ENCODE measurements at places on chromosomes 4 and X.

- DNase-seq = no peak
Observed at GRCh38 chrX:53048169-53049126, at the start of gene GPR173. TSS of gene GPR173 (plus strand) at chrX:53048789. CDS start at chrX:53076622, 27,833 bp downstream.

DNA sequence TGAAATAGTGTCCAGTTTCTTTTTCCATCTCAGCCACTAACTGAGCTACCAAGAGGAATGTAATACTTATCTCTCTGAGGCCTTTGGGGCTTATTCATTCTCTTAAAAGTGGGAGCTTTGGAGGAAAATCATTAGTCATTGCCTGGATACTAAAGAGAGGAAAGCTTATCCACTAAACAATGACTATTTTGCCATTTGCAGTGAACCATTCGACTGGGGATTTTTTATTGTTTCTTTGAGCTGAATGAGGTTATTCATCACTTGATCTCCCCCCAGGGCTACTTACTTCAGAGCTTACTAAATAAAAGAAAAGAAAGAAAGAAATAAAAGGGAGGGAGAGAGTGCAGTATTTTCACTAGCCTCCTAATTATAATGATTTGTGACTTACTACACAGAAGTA, 1329.5 kb upstream of the TENM3 start:
- no peak for DNase-seq

DNA sequence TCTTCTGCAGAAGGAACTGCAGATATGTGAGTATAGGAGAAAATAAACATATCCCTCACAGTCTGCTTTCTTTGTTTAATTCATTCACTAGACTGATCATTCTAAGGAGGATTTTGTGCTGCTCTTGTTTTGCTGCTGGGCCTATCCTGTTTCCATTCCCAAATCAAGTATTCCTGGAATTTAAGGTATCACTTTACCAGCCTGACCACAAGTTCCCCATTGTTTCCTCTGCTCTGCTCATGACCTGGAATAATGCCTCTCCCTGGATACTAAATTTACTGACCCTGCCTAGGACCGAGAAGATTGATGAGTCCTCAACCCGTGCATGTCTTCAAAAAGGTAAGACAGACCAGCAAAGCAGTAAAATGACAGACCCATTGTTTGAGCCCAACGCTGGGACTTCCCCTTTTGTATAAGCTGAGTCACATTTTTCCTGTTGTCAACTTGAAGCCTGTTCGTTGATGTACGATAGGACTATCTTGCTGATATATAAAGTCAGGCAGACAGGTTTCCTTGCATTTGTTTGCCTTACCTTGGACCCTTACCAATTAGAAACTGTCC, 85.5 kb upstream of the TET2 start:
- peak; percentile 36 for DNase-seq

- DNase-seq = no peak
Observed at GRCh38 chrX:9682456-9682855, 83.2 kb downstream of the GPR143 start.

DNA sequence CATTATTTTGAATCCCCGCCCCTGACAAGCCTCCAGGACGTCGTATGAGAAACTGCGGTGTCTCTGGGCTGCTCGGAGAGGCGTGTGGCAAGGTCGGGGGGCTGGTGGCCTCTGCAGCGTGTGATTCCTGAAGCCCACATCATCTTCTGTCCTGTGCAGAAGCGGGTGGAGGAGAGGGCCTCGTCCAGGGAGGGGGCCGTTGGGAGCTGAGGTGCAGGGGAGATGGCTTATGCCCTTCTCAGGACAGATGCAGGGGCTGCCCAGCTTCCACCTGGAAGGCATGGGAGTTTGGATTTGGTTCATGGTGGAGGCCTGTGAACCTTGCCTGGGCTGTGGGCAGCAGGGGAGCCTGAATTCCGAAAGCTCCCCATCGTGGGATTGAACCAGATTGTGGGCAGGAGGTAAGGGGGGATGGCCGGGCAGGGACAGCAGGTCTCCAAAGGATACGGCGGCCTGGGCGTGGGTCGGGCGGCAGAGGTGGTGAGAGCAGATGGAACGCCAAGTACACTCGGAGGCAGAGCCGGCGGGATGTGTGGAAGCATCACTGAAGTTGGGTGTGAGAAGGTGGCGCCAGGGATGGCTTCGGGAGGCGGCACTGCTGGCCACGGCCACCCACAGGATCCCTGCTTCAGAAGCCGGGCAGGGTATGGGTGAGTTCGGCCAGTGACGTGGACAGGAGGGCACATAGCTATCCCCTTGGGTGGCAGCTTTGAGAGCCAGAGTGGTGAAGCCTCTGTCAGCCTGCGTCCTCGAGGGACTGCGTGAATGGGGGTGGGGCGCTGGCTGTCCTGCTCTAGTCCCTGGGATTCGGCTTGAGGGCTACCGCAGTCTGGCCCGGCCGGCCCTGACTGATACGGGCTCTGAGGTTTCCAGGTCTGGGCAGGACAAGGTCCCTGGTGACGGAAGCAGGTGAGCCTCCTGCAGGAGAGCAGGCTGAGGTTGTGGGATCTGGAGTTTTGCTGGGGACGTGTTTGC, 76.3 kb upstream of the ADRA2C start:
- no peak for DNase-seq

GRCh38 chr4:58514299-58514698, 1404.1 kb upstream of the IGFBP7 start:
- no peak for DNase-seq

GRCh38 chrX:134538316-134538715, 78.4 kb downstream of the HPRT1 start:
- DNase-seq = no peak

GRCh38 chr4:52876069-52876468, 14.0 kb downstream of the RASL11B start:
- no peak for DNase-seq

GRCh38 chr4:139526928-139527327, 29.1 kb downstream of the SETD7 start:
- no peak for DNase-seq

DNA sequence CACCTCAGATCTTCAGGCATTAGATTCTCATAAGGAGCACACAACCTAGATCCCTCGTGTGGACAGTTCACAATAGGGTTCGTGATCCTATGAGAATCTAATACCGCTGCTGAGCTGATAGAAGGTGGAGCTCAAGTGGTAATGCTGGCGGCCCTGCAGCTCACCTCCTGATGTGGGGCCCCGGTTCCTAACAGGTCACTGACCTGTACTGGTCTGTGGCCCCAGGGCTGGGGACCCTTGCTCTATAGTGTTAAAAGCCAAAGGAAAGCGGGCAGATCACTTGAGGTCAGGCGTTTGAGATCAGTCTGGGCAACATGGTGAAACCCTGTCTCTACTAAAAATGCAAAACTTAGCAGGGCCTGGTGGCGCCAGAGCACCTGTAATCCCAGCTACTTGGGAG, 1047.0 kb upstream of the FTHL17 start:
- no peak for DNase-seq

DNA sequence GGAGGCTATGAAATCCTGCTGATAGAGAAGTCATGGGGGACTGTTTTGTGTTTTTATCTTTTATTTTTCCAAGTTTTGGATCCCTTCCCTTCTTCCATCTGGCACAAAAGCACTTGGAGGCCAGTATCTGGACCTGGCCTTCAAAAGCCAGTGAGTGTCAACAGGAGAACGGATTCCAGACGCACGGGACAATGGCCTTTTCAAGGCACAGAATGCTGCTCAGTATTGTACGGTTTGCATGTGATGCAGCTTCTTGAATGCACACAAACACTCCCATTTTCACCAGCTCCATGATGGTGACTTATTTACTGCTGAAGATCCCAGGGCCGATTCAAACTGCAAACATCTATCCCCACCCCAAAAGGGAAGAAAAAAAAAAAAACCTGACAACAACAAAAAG, 145.4 kb downstream of the CPEB2 start:
- no peak for DNase-seq

DNA sequence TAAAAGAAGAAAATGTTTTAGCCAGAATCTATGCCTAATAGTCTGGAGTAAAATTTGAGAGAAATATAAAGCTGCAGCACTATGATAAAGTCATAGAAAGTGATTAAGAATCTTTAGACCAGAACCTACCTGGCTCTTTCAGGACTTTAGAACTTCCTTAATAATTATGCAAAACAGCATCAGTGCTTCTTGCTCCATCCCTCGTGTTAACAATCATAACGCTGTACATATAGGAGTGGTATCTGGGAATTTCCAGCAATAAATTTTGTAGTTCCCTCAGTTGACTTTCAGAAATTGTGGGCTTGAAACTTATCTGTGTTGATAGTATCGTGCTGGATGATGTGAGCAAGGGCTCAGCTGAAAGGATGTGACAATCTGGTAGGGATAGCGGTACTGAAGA, 102.1 kb upstream of the RASGEF1B start:
- no peak for DNase-seq

DNA sequence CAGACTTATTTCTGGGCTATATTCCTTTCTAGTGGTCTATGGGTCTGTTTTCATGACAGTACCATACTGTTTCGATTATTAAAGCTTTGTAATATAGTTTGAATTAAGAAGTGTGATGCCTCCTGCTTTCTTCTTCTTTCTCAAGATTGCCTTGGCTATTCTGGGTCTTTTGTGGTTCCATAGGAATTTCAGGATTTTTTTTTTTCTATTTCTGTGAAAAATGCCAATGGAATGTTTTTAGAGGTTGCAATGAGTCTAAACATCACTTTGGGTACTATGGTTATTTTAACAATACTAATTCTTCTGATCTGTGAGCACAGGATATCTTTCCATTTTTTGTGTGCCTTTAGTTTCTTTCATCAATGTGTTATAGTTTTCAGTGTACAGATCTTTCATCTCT, 204.3 kb upstream of the HCCS start:
- no peak for DNase-seq

- no peak for DNase-seq
Observed at GRCh38 chrX:49292400-49293362, 10.8 kb upstream of the GAGE10 start.

GRCh38 chr4:10671366-10671765, 13.2 kb downstream of the CLNK start:
- no peak for DNase-seq

DNA sequence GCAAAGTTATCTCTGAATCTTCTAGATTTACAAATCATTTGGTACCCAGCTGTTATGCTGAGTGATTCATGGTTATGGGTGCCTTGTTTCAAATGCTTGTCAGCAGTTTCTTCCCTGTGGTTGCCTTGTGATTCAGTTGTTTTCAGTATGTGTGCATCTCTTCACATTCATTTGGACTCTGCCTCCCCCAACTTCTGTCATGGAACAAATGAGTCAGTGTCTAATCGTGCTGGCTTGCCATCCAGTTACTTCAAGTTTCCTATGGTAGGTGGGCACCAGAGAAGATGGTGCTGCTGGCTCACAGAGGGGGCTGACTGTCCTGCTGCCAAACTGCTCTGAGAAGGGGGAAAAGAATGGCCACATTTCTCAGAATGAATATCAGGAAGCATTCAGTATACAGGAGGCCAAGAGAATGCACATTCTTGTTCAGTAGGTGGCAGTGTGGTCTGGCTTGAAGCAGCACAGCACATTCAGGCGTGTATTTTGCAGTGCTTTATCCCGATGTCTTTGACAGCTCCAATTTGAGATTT, 260.9 kb downstream of the GLUD2 start:
- DNase-seq = no peak

GRCh38 chrX:105495376-105495775, 274.9 kb upstream of the TEX13A start:
- DNase-seq = no peak

DNA sequence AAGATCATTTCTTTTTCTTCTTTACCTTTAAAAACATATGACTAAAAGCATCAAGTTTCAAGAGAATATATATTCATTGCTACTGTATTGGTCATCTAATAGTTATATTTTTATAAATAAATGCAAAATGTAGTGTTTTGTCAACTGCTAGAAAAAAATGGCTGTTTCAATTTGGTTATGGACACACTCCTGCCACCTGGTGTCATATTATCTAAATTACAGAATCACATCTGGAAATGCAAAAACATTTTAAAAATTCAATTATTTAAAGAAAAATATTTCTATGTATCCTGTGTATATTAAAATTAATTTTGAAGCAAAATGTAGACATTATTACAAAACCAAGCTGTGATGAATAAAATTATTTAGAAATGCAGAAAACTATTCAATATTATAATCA, 329.4 kb upstream of the PCDH18 start:
- DNase-seq = no peak

DNA sequence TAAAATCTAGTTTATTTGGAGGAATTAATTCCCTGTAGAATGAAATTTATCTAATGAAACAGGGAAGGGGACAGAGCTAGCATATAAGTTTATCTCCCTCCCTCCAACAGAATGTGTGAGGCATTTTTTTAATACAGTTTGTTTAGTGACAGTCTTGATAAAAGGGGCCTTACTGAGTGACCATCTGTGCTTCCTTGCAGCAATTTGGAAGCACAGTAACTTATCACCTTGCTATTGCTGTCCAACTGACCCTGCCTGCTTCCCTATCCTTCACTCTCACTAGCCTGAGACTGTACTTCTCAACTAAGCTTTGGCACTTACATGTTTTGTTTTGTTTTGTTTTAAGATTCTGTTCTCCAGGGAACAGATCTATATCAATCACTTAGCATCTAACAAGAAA, 31.1 kb upstream of the KCTD8 start:
- DNase-seq = no peak

DNA sequence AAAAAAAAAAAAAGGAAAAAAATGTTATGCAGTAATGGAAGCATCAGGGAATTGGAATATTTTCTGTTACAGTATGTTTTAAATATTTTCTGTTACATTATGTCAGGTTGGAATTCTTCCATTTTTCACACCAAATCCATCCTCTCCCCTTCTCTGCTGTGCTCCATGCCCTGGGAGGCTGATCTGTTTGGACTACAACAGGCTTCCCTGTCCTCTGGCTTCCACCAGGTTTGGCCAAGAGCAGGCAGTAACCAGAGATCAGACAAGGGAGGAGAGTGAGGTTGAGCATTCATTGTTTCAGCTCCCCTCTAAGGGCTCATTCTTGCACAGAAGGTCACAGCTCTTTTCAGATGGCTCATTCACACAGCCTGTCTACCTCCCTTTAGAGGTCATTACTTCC, 11.7 kb upstream of the TMEM184C start:
- DNase-seq = no peak

DNA sequence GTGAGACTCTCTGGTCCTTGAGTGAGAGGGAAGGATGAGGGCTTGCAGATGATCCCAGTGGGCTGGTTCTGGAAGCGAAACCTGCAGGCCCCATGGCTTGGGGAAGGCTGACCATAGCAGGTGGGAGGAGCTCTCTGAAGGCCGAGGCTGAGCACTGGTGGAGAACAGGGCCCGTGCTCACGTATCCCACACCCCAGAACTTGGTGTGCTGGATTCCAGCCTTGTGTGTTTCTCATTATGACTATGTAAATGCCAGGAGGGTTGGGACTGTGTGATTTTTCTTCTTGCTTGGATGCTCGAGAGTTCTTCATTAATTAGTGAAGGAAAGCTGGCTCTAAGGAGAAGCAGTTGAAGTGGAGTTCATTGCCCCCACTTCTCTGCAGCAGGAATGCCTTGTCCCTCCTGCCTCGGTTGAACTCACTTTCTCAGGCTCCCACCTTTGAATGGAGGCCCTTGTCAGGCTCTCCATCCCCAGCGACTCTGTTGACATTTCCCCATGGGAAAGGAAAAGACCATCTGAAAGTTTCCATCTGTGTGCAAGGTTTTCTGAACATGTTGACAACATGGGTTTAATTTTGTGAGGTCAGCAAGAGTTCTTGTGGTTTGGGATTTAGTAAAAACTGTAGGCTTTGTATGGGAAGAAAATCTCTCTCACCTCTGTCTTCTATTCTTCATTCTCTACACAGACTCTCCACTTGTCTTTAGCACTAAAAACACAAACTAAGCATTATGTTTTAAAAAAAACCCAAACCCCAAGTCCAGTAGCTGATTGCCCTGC, 57.7 kb downstream of the TBL1X start:
- no peak for DNase-seq

Measured in pulmonary artery endothelial cell (primary cell).